HTR-8/SVneo (cell line): ENCODE measurements at places on chromosomes 1 and 21.

DNA sequence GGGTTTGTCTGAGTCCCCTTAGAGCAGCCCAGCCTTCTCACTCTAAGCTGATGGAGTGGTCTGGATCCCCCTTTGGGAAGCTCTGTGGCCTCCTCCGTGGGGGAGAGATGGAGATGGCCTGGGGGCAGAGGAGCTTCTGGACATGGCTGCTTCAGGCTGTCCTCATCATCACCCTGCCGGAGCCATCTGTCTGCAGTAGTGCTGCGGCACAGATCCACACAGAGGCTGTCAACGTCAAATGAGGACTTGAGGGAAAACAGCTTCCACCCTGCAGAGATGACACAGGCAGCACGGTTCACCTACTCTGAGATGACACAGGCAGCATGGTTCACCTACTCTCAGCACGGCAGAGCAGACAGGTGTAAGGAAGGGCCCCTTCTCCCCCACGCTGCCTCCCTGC lies 134.3 kb downstream of the IGSF21 start:
- DNase-seq, result no peak

DNA sequence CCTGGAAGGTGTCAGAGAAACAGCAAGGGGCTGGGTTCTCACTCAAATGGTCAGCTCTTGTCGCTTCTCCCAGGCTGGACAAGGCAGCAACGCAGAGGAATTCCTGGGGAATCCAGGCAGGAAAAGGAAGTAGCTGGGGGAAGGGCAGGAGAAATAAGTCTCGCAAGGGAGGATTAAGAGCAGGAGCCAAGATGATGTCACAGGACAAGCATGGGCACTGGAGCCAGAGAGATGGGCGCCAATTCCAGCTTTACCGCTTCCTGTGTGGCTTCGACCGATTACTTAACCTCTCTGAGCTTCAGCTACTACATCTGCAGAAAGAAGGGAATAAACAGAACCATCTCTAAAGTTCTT lies 70.5 kb downstream of the SSBP3 start:
- DNase-seq, result peak; percentile 62

DNA sequence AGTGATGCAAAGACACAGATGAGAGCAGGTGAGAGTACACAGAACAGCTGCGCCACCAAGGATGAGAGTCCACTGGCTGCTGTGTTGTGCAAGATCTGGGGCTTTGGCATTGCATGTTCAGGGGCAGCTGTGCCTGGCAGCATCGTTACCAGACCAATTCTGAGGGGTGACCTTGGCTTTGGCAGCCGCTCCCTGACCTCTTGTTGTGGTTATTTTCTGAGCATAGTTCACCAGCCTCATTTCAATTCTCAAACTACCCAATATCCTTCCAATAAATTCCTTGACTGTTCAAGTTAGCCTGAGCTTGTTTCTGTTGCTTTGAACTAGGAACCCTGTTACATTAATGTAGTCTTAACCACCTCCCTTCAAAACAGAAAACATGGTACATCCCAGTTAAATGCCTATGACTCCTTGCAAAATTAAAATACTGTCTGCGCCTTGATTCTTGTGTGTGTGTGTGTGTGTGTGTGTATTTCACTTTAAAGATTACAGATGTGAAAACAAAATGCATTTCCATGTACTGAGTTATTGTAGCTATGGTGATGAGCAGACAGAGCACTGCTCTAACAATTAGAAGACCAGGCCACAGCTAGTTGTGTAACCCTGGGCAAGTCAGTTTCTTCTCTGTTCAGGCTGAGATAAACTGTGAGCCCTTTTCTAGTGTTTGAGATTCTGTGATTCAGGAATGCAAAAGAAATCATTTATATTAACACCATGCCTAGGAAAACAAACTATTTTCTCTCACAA lies 106.3 kb upstream of the GUCA2B start:
- DNase-seq, result no peak

DNA sequence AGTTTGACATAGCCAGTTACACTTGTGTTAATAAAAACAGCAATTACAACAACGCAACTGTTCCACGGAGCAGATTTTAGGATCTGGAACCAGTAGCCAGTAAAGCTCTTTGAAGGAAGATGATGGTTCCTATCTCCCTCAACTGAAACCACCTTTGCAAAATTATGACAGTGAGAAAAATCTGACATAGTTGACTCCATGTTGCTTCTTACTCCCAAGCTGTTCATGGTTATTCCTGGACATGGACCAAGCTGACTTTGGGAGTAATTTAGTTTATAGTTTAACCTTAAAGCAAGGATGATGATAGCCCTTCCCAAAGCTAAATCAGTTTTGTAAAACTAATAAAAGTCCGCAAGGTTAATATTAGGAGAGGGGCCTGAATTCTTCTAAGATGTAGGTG lies 518.0 kb upstream of the ZP4 start:
- DNase-seq, result no peak

GRCh38 chr1:46179138-46180081 lies 3.1 kb upstream of the P3R3URF start:
- peak; percentile 80 for DNase-seq

DNA sequence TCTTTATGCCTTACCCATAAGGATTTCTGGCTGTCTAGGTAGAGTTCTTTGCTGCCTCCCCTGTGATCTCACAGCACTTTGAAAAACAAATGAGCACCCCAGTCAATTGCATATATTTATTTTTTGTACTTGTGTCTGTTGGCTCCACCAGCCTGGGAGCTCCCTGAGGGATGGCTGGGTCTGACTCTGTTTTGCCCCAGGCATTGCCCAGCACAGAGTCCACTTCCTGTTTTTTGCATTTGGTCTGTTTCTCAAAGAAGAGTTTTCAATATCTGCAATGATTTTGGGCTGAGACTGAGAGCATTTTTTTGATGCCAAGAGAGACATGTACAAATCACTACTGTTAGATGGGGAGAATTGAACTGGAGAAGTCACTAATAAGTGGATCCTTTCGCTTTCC lies 125.0 kb downstream of the FOXD2 start:
- no peak for DNase-seq

GRCh38 chr1:6054596-6054995 lies 8.9 kb downstream of the KCNAB2 start:
- DNase-seq, result no peak

- DNase-seq, result peak; percentile 83
These were observed at the start of gene CDK18 for GRCh38 chr1:205504311-205505075. Gene CDK18, plus strand, starts transcription at chr1:205504669. Its CDS starts 18,499 bp downstream, at chr1:205523168.

DNA sequence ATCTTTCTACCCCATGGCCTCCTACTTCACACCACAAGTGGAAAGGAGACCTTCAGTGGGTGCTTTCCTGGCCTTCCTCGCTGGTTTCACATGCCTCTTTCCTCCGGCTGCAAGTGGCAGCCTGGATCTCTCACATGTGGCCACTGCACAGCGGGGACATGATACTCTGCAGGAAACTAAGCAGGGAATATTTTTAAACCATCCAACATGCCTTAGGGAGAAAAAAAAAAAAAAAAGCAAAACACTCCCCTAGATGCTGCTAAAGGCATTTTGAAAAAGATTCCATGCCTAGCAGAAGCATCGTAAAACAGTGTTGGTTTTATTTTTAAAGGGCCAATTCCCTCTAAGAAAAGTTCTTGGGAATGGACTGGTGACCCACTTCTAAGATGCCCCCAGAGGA lies 12.2 kb upstream of the GJA5 start:
- no peak for DNase-seq

DNA sequence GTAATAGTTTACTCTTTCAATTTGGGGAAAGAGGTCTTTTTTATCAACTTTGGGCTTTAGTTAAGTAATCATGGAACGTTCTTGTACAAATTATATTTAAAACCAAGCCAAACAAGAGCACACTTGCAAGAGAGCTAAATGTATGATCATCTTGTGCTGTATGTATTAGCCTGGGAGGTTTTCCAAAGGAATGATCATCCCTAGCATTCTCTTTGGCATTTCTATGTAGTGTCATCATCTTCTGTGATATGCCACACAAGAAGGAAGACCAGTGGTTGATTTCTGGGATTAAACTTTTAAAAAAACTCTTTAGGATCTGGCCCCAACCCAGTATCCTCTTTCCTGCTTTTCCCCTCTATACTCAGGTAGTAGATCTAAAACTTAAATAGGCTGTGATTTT lies 38.4 kb upstream of the KCNQ4 start:
- no peak for DNase-seq

DNA sequence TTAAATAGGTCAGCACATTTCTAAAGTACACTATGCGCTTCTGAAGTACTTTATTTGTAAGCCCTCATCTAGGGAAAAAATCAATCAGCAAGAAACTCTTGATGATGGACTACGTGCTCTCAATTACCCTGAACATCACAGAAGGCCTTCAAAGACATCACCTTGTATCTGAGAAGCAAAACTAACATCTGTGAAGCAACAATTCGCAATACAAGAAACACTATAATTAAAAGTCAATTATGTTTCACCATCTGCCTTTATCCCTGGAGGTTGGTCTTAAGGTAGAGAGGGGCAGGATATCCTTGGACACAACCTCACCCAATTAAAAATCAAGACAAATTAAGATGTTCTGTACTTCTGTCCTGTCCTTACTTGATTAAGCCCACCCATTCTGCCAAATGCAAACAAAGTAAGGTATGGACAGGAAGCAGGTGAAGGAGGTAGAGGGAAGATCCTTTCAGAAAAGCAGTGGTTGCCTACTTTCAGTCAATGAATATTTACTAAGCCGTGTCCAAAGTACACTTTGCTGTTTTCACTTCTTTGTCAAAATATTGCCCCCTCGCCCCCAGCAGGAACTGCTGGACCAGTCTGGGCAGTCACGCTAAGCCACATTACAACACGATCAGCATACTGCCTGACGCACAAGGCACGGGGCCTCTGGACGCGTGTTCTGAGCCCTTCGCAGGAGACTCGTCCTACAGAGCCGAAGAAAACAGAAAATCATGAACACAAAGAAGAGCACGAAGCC lies 887 bp downstream of the SLC19A2 start:
- DNase-seq, result peak; percentile 24

DNA sequence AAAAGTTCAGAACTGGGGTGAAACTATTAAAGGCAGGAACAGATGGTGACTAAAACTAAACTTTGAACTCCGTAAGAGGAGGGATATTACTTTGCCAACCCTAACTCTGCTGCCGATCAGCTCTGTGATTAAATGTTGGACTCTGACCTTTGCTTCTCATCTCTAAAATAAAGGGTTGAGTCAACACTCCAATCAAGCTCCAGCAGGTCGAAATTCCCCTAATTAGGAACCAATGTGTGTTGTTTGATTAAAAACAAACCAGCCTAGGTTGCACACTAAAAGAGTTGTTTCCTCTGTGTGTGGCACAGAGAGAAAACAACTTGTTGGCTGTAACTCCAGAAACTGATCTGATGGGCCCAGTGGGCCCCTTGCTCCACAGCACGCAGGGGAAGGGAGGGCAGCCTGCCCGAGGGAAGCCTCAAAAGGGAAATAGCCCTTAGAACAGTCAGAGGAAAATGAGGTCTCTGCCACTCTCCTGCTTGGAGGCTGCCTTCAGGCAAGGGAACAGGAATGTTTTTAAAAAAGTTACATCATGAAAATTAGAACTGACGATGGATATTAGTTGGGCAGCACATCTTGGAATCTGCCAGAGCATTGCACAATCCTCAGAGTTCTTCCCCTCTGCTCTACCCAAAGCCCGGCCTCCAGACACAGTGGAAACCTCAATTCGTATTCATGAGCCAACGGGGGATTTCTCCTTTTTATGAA lies 69.3 kb downstream of the KCTD3 start:
- DNase-seq, result no peak

DNA sequence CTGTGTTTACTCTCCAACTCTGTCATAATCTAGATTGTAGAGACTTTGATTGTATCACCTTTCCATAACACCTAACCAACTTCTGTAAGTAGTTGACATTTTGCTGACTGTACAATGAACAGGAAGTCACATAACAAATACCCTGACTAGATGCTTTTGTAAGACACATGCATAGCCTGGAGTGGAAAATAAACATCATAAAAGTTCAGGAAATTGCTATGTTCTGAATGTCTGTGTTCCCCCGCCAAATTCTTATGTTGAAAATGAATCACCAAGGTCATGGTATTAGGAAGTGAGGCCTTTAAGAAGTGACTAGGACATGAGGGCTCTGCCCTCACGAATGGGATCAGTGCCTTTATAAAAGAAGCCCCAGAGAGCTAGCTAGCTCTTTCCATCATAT lies 40.4 kb upstream of the ZSWIM5 start:
- DNase-seq, result peak; percentile 10

DNA sequence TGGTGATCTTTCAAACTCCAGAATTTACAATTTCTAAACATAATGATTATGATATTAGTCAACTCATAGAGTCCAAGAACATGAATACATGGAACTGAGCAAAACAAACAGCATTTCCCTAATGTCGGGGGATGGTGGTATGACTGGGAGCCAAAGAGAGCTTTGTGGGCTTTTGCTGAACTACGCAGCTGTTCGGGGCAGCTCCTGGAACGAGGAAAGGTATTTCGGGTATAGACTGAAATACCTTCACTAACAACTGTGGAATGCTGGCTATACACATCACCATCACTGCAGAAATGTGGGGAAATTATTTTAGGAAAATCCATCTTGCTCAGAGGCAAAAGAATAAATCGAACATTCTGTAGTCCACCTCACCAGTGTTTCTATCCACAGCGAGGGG lies 30.2 kb upstream of the VPS26C start:
- DNase-seq, result no peak

- no peak for DNase-seq
These were observed 15.2 kb upstream of the CDCA8 start for GRCh38 chr1:37677143-37677439.

- DNase-seq, result no peak
These were observed 81.7 kb downstream of the DDX20 start for GRCh38 chr1:111837393-111837792.

DNA sequence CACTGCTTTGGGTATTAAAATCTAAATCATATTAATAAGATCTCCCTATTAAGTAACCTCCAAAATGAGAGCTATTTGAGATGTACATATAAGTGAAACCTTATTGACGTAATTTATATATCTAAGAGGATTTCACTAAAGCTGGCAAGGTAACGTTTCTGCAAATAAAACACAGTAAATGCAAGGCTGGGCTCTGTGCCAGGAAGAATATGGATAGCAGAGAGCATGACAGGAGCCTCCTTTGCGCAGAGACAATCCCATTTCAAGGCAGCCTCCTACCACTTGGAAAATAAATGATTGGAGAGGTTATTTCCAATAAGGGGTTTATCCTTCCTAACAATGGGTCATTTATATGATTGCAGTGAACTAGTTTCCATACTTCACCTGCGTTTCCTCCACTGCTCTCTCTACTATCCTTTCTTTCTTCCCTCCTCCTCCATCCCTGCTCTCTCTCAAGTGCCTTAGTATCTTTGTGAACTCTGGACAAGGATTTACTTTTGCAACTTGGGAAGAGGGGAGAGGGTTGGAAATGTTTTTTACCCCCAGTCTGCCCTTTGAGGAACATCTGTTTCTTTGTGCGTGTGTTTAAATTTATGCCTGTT lies 3.0 kb upstream of the NFIA start:
- no peak for DNase-seq

- no peak for DNase-seq
These were observed 4.1 kb downstream of the MRPL9 start for GRCh38 chr1:151759241-151759640.

DNA sequence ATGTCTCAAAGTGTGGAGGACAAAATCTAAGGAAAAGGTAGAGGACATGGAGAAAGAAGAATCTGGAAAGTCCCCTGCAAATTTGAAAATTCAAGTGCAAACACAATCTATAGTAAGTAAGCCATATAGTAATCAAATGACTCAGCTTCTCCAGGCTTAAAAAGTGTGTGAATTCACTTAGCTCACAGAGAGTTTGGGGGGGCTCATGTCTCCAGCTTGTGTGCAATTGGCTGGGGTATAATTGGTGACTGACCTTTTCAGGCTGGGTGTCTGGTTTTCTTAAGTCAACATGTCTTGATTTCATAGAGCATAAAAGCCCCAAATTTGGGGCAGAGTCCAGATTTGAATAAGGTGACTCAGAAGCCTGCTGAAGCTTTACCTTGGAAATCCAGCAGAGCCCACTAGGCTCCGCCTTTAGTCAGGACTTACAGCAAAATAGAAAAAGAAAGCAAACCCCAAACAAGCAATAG lies 8.6 kb downstream of the CLDN14 start:
- DNase-seq, result no peak
